GM12865 (cell line): ENCODE measurements at places on chromosomes 3 and 15.

GRCh38 chr3:159416856-159417255, 571.8 kb upstream of the IL12A start:
- no peak for DNase-seq

- no peak for DNase-seq
Measured at GRCh38 chr3:156120528-156121251, at the start of gene KCNAB1. TSS of gene KCNAB1 (plus strand) at chr3:156120578.

DNA sequence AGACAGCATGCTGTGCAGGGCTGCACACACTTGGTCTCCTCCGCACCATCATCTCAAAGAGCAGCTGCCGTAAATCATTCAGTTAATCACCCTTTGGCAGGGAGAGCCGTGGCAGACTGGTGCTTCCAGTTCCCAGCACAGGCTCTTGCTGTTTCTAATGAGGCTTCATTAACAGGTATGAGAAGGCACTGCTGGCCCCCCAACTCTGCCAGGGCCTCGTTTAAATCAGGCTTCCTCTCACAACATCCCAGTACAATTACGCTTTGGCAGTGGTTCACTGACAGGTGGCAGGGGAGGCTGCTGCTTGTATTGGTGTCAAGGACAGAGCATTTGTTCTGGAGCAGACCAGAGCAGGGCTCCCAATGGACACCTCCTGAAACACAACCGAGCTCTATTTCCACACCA, 77.1 kb downstream of the BFSP2 start:
- peak; percentile 63 for DNase-seq

- DNase-seq, result peak; percentile 35
Measured at GRCh38 chr3:195250473-195251251, 20.3 kb downstream of the XXYLT1 start.

DNA sequence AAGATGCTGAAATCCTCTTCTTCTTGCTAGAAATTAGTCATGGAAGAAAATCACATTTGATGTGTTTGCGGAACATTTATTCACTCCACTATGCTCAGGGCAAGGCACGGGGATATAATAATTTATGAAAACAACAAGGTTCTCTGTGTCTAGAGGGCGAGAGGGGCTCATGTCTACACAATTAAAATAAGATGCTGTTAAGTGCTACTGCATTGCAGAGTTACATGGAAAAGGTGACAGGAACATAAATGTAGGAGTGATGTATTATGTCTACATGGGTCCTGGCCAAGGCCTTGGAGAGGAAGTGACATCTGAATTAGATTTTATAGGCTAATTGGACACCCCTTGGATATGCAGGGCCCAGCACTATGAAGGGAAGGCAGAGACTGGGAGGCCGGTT, 96.1 kb downstream of the SV2B start:
- no peak for DNase-seq

- DNase-seq, result peak; percentile 31
Measured at GRCh38 chr3:194640829-194641228, 7.6 kb upstream of the TMEM44 start.

DNA sequence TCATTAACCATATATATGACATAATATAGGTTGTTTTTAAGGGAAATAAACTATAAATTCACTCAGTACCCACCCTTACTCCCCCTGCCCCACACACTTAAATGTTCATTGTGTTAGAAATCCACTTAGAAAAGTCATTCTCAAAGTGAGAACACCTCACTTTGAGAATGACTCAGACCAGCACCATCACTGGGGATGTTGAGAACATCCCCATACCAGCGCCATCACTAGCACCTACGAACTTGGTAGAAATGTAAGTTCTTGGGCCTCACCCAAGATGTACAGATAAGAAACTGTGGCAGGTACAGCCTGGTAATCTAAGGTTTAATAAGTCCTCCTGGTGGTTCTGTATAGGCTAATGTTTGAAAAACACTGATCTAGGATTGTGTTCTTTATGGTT, 362.6 kb downstream of the LPP start:
- no peak for DNase-seq

DNA sequence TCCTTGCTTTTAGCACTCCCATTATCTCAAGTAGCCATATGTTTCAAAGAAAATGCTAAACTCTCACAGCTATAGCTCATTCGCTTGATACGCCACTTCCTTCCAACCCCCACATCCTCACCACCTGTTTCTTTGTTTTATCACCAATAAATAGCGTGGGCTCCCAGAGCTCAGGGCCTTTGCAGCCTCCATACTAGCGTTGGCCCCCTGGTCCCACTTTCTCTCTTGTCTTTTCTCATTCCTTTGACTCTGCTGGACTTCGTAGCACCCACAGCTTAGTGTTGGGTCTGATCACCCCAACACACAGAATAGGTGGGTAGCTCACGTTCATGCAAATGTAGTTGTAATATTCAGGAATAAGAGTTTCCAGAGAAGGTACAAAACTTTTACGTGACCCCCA, 4.1 kb upstream of the GPD1L start:
- DNase-seq, result no peak

- DNase-seq, result peak; percentile 66
Measured at GRCh38 chr3:98532709-98533571, 1.2 kb downstream of the GPR15 start.

- no peak for DNase-seq
Measured at GRCh38 chr15:101479342-101479845, 10.1 kb downstream of the PCSK6 start.

- no peak for DNase-seq
Measured at GRCh38 chr3:161337311-161337710, 34.0 kb downstream of the SPTSSB start.
